ENCODE measurements at places on chromosomes 6 and 20.

DNA sequence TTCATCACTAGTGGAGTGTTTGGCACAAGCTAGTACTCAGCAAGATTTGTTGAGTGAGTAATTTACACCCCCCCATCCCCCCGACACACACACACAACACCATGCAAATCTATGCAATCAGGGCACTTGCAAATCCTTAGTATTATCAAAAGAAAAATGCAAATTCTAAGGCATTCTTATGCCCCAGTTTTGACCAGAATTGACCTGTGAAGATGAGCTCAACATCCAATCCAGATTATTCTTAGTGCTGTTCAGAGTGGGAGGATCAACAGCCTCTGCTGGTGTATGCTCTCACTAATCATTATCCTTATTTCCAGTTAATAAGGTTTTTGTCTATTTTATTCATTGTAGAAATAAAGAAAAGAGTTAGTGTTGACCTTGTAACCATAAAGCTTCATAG is 185.4 kb downstream of the PLCB1 start:
- DNase-seq, result no peak

DNA sequence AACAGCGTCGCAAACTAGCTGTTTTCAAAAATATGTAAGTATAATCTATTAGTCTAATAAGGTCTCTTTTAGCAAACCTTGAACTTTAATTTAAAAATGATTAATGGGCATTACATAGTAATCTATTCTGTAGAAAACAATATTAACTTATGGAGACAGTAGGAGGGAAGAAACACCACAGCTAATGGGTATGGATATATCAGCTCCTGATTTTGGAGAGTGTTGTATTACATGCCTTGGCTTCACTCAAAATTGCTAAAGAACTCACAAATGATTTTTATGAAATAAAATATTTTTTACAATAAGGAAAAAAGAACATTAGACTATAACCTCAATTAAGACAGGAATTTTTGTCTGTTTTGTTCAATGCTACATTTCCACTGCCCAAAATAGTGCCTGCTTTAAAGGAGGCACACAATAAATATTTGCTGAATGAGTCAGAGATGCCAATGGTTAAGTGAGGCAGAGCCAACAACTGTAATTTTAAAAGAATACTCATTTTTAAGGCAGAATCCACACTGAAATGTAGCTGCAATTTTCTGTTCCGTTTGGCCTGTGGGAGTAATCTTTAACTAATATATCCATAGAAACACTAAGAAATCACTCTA is 15.7 kb downstream of the ATG5 start:
- no peak for DNase-seq

GRCh38 chr6:98384334-98384733 is 450.0 kb upstream of the POU3F2 start:
- DNase-seq, result no peak

DNA sequence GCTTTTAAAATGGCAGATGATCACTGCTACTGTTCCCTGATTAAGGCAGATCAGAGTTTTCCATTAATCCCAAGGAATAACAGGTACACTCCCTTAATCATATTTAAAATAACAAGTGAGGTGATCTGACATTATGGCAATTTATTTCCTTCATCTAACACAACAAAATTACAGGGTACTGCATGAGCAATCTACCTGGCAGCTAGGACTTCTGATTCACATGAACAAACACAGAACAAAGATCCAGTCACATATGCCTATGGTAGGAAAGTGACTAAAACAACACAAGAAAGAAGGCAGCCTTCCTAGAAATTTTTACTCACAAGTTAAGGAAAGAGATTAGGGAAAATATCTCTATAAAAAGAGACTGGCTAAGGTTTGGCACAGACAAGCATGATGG is 33.2 kb downstream of the MAP7 start:
- DNase-seq, result no peak

DNA sequence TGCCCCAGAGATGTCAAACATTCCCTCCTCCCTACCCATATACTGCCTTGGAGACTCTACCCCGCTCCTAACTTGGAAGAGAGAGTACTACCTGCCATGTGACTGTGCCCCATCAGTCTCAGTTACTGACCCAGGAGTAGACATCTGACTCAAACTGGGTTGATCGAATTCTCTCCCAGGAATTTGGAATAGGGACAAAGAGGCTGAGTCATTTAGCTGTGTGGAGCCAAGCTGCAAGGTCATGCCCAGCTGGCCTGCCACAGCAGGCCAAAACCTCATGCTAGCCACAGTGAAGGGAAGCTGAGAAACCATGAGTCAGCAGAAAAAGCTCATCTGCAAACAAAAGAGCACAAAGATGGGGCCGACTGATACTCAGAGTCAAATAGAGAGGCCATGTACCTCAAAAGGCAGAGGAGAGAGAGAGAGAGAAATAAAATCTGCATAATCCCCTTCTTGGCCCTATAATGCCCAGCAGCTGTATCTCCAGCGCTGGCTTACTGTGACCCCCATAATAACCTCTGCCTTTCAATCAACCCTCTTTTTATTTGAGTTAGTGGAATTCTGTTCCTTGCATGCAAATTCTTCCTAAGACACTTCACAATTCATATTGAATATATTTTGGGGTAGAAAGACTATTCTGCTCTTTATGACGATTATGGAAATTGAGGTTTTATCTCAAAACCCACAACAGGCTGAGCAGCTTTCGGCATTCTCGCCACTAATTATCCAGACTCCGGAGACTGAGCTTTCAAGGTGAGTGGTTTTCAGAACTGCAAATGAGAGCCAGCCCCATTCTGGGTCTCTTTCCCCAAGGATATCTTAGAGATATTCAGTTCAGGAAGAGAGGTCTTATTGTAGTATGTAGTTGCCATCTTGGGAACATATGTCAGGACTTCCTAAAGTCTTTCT is 21.4 kb upstream of the AKIRIN2 start:
- peak; percentile 71 for DNase-seq

DNA sequence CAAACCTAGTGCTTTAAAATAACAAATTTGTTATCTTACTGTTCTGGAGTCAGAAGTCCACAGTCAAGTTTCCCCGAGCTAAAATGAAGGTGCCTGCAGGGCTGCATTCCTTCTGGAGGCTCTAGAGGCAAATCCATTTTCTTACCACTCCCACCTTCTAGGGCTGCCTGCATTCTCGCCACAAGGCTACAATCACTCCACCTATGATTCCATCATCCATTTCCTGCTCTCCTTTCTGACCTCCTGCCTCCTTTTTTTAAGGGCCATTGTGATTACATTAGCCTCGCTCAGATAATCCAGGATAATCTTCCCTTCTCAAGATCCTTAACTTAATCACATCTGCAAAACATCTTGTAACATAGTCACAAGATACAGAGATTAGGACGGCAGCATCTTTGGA is 42.4 kb upstream of the SIRT5 start:
- no peak for DNase-seq

GRCh38 chr6:139473231-139473701 is 98.8 kb upstream of the CITED2 start:
- DNase-seq, result no peak

DNA sequence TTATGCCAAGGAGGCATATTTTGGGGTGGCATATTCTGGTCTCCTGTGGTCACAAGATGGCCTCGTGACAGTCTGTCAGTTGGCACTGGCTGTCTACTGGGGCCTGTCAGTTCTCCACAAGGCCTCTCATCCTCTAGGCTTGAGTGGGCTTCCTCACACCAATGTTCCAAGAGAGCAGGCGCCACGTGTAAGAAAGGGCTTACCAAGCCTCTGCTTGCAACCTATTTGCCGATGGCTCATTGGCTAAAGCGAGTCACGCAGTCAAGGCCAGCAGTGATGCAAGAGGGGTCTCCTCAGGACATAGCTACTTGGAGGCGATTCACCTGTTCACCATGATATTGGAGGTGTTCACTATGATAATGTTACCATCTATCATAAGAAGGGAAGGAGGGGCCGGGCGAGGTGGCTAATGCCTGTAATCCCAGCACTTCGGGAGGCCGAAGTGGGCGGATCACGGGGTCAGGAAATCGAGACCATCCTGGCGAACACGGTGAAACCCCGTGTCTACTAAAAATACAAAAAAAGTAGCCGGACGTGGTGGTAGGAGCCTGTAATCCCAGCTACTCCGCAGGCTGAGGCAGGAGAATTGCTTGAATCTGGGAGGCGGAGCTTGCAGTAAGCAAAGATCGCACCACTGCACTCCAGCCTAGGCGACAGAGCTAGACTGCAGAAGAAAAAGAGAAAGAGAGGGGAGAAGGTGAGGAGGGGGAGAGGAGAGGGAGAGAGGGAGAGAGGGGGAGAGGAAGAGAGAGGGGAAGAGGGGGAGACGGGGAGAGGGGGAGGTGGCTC is 35.3 kb downstream of the C6orf52 start:
- DNase-seq, result no peak

- DNase-seq, result no peak
These were observed 176.3 kb downstream of the KCNQ5 start for GRCh38 chr6:72798196-72798595.

DNA sequence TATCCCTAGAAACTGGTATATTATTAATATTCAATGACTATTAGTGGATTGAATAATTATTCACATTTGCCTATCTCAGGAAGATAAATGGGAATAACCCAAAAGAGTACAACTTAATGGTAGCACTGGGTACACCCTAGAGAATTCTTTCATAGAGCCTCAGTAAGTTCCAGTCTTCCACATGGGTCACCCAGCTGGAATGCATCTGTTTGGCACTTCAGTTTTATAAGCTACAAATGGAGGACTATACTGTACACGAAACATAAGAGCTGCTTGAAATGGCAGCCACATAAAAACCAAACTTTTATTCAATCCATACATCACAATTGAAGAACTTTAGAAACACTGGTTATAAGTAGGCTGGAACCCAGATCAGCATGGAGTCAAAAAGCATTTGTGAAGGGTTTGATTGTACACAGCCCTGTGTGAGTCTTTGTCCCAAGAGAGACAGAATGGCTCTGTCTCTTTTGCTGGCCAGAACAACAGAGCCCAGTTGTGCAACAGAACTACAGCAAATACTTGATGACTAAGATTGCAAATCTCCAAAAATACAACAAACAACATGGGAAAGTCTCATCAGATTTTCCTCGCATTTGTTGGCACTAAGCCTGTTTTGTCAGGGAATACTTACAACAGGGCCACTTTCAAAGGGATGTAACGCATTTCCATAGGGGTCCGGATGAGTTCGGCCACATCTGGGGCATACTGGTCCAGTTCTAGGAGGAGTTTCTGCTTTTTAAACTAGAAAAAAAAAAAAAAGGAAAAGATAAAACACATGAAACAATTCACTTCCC is 39.5 kb downstream of the PIGU start:
- DNase-seq, result no peak

DNA sequence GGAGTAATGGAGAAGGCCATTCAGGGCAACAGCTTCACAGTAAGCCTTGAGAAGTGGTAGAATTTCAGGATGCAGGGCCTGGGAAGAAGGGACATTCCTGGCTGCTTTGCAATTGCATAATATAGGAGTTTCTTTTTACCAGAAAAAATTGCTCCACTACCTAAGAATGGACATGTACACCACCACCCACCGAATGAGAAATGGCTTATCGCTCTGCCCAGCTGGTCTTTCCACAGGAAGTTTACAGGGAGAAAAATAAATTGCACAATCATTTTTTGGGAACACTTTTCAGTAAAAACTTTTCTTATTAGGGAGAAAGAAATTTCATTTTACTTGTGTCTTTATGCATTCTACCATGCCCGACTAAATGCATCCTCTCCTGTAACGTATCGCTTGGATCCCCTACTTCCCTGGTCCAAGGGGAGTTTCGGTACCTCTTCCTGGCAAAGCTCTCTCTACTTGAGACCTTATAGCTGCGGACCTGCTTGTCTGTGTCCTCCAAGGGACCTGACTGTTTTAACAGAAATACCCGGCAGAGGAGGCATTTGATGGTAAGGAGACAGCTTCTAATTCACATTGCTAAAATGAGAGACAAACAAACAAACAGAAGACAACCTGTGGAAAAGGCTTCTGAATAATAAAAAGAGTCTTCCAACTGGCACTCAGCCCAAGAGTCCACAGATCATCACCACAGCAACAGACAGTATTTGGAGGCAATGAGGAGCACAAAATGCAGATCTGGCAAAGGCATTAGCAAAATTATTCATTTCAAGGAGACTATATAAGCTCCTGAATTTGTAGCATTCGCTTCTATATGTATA is 54.2 kb downstream of the MAP3K5 start:
- DNase-seq, result peak; percentile 49

- DNase-seq, result peak; percentile 36
These were observed 17.2 kb downstream of the ZBTB2 start for GRCh38 chr6:151374036-151374683.

DNA sequence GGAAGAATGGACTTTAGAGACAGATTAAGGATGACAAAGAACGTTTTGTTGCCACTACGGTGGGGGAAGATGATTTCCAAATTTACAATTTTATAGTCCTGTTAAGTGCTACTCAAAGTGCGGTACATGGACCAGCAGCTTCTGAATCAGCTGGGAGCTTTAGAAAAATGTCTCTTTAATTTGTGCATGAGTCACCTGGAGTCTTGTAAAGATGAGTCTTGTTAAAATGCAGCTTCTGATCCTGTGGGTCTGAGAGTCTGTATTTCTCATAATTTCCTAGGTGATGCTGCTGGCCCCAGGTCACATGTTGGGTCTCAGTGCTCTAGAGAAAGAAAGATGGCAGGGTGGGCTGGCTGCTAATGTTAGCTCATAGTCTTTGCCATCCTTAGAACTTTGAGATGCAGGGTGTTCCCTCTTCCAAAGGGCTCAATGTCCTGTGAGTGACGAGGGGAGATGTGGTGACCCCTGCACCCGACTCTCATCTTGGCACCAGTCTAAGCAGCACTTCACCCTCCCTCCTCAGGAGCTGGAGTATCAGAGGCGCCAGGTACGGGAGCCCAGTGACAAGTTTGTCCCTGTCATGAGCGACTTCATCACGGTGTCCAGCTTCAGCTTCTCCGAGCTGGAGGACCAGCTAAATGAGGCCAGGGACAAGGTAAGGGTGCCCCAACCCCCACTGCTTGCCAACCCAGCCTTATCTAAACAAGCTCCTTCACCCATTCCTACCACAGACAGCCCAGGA is 34.5 kb downstream of the MOCS1 start:
- DNase-seq, result no peak

- peak; percentile 24 for DNase-seq
These were observed 25.1 kb upstream of the UTRN start for GRCh38 chr6:144259986-144260385.

DNA sequence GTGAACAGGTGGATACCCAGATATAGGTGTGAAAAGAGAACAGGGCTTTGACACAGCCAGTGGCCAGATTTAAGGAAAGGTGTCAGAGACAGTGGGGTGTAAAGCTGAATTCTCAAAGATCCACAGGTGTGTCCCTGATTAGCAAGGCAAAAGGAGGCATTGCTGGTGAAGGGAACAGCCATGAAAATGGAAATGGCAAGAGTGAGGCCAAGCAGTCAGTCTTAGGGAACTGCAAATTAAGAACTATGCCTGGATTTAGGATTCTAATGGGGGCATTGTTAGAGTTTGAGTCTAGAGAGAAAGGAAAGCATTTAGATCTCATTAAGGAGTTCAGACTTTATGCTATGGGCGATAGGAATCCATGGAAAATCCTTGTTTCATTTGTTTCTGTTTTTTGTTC is 789.2 kb downstream of the MAFB start:
- no peak for DNase-seq

DNA sequence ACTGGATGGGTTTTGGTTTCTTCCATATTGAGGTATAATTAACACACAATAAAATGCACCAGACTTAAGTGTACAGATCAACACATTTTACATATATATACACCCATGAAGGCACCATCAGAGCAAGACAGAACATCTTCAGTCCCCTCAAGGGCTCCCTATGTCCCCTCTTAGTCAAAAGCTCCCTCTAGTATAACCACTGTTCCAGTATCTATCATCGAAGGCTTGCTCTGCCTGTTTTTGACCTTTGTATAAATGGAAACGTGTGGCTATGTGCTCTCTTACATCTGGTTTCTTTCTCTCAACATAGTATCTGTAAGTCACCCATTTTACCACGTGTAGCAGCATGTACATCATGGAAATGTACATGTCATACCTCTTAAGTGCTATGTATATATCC is 66.5 kb downstream of the BANF2 start:
- no peak for DNase-seq

Measured in inflammatory macrophage treated with lipopolysaccharide for 4 hours (primary cell).